ENCODE measurements at places on chromosomes 4 and X.
A peak's percentile ranks its signal among the peaks of the same experiment; 100 is the strongest.

GRCh38 chr4:38914854-38915253 is 47.2 kb downstream of the FAM114A1 start:
- no peak for DNase-seq
- no peak overlapping the region for H3K27ac ChIP-seq
- H3K27me3 ChIP-seq: no peaks in the 10 kb centered on the region
- H3K4me1 ChIP-seq: no peaks in the 10 kb centered on the region

DNA sequence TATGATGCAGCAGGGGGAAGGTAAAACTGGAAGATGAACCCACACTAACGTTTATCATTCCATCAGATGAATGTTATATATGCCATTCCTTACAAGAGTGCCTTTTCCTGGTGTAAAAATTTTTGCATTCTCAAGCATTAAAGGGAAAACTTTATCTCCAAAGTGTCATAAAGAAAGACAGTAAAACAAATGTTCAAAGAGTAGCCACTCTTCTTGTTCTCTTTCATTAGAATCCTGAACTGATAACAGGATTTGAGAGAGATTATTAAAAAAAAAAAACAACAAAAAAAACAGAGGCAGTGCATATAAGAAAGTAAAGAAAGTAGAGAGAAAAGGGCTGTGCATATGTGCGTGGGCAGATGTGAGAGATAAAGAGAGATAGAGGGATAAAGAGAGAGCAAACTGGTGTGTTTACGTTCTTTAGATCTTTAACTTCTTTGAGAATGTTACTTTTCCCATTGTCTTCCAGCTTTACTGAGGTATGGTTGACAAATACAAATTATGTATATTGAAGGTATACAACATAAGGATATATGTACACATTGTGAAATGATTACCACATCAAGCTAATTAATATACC is 275.4 kb downstream of the HS3ST1 start:
- no peaks in the 10 kb centered on the region for H3K36me3 ChIP-seq
- H3K27me3 ChIP-seq: no peaks in the 10 kb centered on the region
- H3K4me1 ChIP-seq: no peaks in the 10 kb centered on the region
- DNase-seq: no peak

DNA sequence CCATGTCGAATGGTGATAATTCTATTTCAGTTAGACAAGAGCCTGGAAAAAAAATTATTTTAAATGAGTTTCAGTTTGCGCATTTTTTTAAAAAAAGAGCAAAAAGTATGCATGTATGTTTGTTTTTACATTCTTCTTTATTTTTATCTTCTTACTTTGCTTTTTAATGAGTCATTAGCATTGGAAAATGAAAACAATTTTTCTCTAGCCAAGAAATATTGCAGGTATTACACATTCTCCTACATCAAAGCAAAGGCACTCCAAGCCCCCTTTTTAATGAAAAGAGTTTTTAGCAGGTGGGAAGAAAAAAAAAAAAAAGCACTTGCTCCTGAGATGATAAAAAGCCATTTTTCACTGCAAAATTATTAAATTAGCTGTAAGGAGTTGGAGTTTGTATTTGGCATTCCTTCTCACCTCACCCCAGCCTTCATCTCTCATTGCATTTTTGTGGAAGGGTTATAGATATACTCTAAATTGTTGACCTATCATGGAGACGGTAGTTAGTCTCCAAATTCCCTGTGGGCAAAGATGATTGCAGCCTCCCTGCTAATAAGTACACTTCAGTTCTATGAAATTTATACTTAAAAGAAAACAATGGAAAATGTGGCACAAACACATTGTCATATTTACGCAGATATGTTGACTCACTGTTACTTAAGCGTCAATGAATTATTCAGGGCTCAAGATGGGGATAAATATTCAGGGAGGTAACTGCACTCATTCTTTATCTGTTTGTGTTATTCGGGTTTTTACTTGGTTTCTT is 43.8 kb downstream of the PALLD start:
- H3K4me3 ChIP-seq: no peak overlapping the region
- H3K27me3 ChIP-seq: no peaks in the 10 kb centered on the region
- no peaks in the 10 kb centered on the region for H3K4me1 ChIP-seq
- no peaks in the 10 kb centered on the region for H3K36me3 ChIP-seq

- H3K27ac ChIP-seq: no peak overlapping the region
- no peaks in the 10 kb centered on the region for H3K27me3 ChIP-seq
- DNase-seq: peak; percentile 81
- no peak overlapping the region for H3K4me3 ChIP-seq
These were observed 83.3 kb downstream of the SNCA start for GRCh38 chr4:89753601-89754066.

- no peak for DNase-seq
- no peaks in the 10 kb centered on the region for H3K4me1 ChIP-seq
- H3K27me3 ChIP-seq: no peaks in the 10 kb centered on the region
- no peak overlapping the region for H3K27ac ChIP-seq
- no peak overlapping the region for H3K4me3 ChIP-seq
These were observed 190.6 kb upstream of the NEIL3 start for GRCh38 chr4:177119021-177119471.

DNA sequence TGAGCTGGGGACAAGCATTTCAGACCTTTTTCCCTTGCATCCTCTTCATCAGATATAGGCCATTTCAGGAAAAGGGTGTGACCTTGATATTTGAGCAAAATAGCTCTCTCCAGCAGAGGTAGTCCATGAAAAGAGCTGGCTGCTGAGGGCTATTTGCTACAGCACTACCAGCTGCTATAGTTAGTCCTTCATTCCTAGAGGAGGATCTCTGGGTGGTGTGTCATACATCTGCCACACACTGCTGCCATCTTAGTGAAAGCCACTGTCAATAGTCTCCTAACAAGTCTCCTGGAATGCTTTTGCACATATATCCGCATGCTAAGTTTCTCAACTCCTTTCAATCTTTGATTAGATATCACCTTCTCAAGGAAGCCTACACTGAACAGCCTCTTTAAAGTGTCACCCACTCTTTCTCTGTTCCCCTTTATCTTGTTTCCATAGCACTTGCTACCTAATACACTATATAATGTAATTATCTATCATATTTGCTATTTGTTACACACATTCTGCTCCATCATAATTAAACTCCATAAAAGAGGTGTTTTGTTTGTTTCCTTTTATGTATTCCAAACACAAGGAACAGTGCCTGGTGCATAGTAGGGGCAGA is 131.9 kb downstream of the TBC1D19 start:
- H3K4me1 ChIP-seq: no peaks in the 10 kb centered on the region
- no peak overlapping the region for H3K4me3 ChIP-seq
- no peaks in the 10 kb centered on the region for H3K27me3 ChIP-seq
- no peak for DNase-seq
